Keratinocyte (primary cell): ENCODE measurements at places on chromosomes 6 and 20. TPM values are rescaled to one million over a fixed set of nuclear protein-coding genes. Genes with fewer than 3 reads are reported as not detected.

Gene DEFB119
- not detected in 3 replicates for polyA plus RNA-seq

GRCh38 chr6:63640062-63640461, 4.5 kb downstream of the PHF3 start:
- H3K4me3 ChIP-seq: no peak overlapping the region
- H3K27me3 ChIP-seq: no peaks in the 10 kb centered on the region
- peaks cover 31% of the 10 kb centered on the region for H3K4me1 ChIP-seq
- no peak overlapping the region for H3K27ac ChIP-seq
- H3K36me3 ChIP-seq: no peaks in the 10 kb centered on the region
- DNase-seq: no peak

Gene CLDN20
- polyA plus RNA-seq: 0.09 to 0.39 TPM in 2 of 3 replicates, not detected in the other

- H3K4me1 ChIP-seq: no peaks in the 10 kb centered on the region
- H3K36me3 ChIP-seq: no peaks in the 10 kb centered on the region
Measured at GRCh38 chr6:84763003-84763885, 1.2 kb downstream of the TBX18 start.

DNA sequence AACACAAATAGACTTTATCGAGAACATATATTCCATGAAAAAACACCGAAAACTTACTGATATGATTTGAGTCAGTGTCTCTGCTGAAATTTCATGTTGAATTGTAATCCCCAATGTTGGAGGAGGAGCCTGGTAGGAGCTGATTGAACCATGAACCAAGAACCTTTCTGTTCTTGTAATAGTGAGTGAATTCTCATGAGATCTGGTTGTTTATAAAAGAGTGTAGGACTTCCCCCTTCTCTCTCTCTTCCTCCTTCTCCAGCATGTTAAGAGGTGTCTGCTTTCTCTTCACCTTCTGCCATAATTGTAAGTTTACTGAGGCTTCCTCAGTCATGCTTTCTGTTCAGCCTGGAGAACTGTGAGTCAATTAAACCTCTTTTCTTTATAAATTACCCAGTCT, 1289.3 kb upstream of the CITED2 start:
- DNase-seq: no peak
- H3K4me1 ChIP-seq: no peaks in the 10 kb centered on the region
- H3K27me3 ChIP-seq: no peaks in the 10 kb centered on the region
- H3K4me3 ChIP-seq: no peak overlapping the region

Gene GRM1
- 0.01 TPM in 1 of 3 replicates, not detected in the others for polyA plus RNA-seq

Gene LKAAEAR1
- not detected in 3 replicates for polyA plus RNA-seq

Gene SLC22A23
- 3.2 to 7.5 TPM (median 4.3 TPM) in 3 replicates for polyA plus RNA-seq

GRCh38 chr6:89843070-89843469, 13.4 kb downstream of the CASP8AP2 start:
- no peak for DNase-seq
- peaks cover 4% of the 10 kb centered on the region for H3K4me1 ChIP-seq
- no peaks in the 10 kb centered on the region for H3K27me3 ChIP-seq
- H3K4me3 ChIP-seq: no peak overlapping the region

GRCh38 chr20:57600320-57601210, 19.7 kb downstream of the ZBP1 start:
- H3K27ac ChIP-seq: no peak overlapping the region
- no peak for DNase-seq
- H3K36me3 ChIP-seq: no peaks in the 10 kb centered on the region

DNA sequence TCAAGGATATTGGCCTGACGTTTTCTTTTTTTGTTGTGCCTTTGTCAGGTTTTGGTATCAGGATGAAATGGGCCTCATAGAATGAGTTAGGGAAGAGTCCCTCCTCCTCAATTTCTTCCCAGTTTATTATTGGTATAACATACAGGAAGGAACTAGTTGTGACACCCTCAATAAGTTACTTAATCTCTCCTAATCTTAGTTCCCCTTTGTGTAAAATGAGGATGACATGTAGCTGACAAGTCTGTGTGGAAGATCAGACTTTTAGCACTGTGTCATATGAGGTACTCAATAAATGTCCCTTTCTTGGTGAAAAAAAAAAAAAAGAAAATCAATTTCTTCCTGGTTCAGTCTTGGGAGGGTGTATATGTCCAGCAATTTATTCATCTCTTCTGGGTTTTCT, 155.8 kb downstream of the PDE7B start:
- no peak for DNase-seq
- H3K27ac ChIP-seq: no peak overlapping the region
- H3K4me3 ChIP-seq: no peak overlapping the region

DNA sequence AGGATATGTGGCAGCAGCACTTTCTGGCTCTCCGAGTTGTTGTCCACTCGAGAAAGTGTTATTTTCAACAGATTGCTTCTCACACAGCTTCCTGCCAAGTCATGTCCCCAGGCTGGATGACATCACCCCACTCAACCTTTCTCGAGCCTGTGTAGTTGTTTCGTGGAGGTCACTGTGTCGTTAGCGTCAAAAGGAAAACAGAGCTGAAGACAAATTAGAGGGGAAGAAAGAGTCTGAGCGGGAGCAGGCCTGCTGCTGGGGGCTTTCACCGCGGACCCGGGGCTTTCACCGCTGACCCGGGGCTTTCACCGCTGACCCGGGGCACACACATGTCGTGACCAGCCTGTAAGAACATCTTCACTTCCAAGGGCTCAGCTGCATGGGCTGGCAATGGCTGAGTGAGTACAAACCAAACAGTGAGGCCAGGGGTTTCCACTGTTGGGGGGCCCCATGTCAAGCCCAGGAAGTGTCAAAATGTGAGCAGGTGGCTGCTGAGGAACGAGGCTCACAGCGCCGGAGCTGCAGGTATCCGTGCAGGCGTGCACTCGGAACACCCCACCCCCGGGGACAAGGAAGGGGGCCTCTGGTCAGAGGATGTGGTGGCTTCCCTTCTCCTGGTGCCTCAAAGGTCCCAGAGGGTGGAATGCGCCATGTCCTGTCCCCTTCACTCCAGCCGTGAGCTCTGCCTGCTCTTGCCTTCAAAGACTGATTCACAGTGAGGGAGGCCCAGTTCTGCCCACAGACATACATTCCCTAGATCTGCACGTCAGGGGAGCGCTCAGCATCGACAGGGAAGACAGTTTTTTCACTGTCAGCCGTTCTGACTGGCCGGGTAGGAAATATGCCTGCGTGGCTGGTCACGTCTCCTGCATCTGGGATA, 365.9 kb downstream of the TAF4 start:
- DNase-seq: no peak
- peaks cover 4% of the 10 kb centered on the region for H3K27me3 ChIP-seq
- H3K27ac ChIP-seq: no peak overlapping the region
- H3K4me1 ChIP-seq: no peaks in the 10 kb centered on the region
- no peak overlapping the region for H3K4me3 ChIP-seq

DNA sequence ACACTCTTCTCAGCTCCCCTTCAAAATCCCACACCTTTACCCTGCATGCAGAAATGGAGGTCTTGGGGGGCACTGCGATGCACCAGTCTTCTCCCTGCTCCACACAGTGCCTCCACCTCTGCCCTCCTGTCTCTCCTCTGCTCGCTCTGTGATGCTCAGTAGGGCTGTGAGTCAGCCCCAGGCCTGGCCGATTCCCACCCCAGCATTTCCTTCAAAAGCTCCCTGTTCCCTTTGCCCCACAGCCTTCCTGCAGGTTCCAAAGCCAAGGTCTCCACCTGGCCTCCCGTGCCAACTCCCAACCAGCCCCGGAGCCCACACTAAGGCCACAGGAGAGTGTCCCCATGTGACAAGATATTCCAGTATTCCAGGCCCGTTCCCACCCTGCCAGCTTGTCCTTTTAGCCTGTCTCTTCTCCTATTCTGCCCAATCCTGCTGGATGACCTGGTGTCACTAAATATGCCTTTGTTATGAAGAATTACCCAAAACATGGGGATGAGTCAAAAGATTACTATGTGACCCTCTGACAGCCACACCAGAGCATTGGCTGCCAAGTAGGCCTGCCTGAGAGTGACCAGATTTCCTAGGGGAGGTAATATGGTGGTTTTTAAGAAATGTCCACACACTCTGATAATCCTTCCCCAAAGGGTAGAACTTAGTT, 118.9 kb upstream of the NXT1 start:
- H3K27ac ChIP-seq: no peak overlapping the region
- no peaks in the 10 kb centered on the region for H3K4me1 ChIP-seq
- H3K4me3 ChIP-seq: no peak overlapping the region
- no peak for DNase-seq
- H3K27me3 ChIP-seq: no peaks in the 10 kb centered on the region

Gene ESR1
- polyA plus RNA-seq: 0.17 to 0.77 TPM (median 0.22 TPM) in 3 replicates

Gene AVP
- polyA plus RNA-seq: not detected in 3 replicates

DNA sequence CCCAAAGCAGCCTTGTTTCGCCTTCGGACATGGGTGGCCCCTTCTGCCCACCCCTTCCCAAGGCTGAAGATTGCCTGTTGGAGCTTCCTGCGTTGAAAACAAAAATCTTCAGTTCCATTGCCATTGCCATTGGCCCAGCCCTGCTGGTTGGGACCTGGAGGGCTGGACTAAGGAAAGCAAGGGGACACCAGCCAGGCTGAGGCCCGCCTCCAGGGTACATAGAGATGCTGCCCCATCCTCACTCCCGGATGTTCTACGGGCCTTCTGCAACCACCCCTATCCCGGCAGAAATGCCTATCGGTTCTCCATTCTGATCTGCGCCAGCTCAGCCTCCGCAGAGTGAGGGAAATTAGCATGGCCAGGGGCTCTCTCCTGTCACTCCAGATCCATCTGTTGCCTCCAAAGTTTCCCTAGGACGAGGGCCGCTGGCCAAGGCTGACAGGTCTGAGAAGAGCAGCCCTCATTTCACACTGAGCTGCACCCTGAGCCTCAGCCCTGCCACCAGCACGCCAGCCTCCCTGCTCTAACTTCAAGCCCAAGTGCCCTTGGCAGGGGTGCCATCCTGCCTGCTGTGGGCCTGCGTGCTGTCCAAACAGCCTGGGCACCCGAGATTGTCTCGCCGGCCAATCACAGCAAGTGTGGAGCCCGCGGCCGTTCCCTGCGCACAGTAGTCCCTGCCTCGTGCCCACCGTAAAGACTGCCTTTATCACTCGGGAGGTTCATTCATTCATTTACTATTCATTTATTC, 13.4 kb upstream of the STX16 start:
- DNase-seq: no peak
- H3K27me3 ChIP-seq: peaks cover 28% of the 10 kb centered on the region
- no peaks in the 10 kb centered on the region for H3K36me3 ChIP-seq
- no peak overlapping the region for H3K27ac ChIP-seq
- no peak overlapping the region for H3K4me3 ChIP-seq

DNA sequence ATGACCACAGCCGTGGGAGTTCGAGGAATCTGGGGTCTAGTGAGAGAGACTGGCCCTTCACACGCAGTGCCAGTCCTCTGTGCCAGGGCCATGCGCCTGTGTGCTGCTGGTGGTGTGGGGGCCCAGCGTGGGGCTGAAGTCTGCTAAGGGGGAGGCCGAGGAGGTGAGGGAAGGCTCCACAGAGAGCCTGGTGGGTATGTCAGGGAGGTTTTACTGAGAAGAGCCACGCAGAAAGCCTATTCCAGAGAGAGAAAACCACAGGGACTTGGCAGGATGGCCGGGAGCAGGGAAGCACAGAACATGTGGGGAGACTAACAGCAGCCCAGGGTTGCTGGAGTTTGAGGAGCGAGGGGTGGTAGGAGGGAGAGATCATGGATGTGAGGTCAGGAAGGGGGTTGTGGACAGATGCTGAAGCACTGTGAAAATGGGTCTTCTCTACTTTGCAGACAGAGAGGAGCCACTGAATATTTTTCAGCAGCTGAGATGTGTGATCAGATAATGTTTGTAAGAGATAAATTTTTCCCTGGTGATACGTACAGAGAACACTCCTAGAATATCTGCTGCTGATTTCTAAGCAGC, 35.3 kb downstream of the DUSP22 start:
- no peaks in the 10 kb centered on the region for H3K4me1 ChIP-seq
- H3K4me3 ChIP-seq: no peak overlapping the region
- DNase-seq: no peak
- H3K36me3 ChIP-seq: peaks cover 5% of the 10 kb centered on the region
- no peak overlapping the region for H3K27ac ChIP-seq

Gene OTOR
- polyA plus RNA-seq: not detected in 3 replicates

Gene CPNE1
- polyA plus RNA-seq: 95.3 to 171 TPM (median 111 TPM) in 3 replicates

- H3K27me3 ChIP-seq: no peaks in the 10 kb centered on the region
- no peak for DNase-seq
- peaks cover 12% of the 10 kb centered on the region for H3K4me1 ChIP-seq
- no peak overlapping the region for H3K4me3 ChIP-seq
- no peaks in the 10 kb centered on the region for H3K36me3 ChIP-seq
- H3K27ac ChIP-seq: no peak overlapping the region
Measured at GRCh38 chr20:24670341-24670872, 201.0 kb downstream of the SYNDIG1 start.

- H3K27ac ChIP-seq: no peak overlapping the region
- DNase-seq: no peak
- H3K36me3 ChIP-seq: peaks cover 5% of the 10 kb centered on the region
- H3K27me3 ChIP-seq: no peaks in the 10 kb centered on the region
- no peak overlapping the region for H3K4me3 ChIP-seq
Measured at GRCh38 chr20:16477632-16478031, 95.6 kb downstream of the KIF16B start.

GRCh38 chr20:54723723-54724122, 248.3 kb downstream of the DOK5 start:
- H3K36me3 ChIP-seq: no peaks in the 10 kb centered on the region
- no peak overlapping the region for H3K4me3 ChIP-seq
- DNase-seq: no peak
- no peaks in the 10 kb centered on the region for H3K27me3 ChIP-seq

DNA sequence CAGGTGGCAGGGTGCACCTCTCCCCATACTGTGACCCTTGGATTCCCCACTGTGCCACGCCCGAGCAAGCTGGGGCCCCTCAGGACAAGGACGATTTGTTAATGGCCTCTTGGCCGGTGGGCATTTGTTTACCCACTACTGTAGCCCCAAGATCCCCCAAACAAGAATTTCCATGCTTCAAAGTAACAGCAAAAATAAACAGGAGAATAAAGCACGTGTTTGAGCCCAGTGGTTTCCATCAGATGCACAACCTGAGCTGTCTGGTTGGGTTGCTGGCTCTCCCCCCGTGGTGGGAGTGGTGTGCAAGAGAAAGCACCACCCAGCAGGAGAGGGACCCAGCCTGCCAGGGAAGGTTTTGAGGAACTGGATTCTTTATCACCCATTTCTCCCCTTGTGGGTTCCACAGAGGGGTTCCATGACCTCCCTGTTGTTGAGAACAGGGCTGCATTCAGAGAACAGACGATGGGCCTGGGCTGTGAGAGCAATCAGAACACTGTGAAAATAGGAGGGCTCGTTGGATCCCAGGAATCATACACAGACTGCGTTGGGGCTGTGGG, 4.8 kb downstream of the CD93 start:
- H3K4me1 ChIP-seq: peaks cover 10% of the 10 kb centered on the region
- DNase-seq: no peak
- H3K27ac ChIP-seq: no peak overlapping the region
- H3K36me3 ChIP-seq: no peaks in the 10 kb centered on the region

GRCh38 chr6:42401613-42401951, 50.1 kb downstream of the TRERF1 start:
- H3K27me3 ChIP-seq: no peaks in the 10 kb centered on the region
- peak overlapping the region; percentile 92 for H3K27ac ChIP-seq
- DNase-seq: no peak

DNA sequence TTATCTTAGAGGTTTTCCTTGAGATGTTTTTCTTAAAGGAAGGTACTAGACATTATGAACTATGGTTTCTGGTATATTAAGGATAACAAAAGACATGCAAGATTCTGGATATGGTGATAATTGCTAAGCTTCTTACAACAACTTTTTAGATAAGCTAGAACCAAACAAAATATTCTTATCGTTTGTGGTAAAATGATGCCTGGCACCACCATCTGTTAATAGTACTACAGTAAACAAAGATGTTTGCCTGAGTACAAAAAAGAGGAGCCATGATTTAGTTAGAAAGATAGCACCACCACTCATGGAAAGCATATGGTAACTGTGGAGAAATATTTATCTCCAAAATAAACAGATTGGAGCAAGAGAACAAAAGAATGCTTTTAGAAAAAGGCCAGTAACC, 747.3 kb downstream of the COL12A1 start:
- no peaks in the 10 kb centered on the region for H3K36me3 ChIP-seq
- no peaks in the 10 kb centered on the region for H3K4me1 ChIP-seq
- no peak overlapping the region for H3K4me3 ChIP-seq
- H3K27me3 ChIP-seq: no peaks in the 10 kb centered on the region
- no peak for DNase-seq
